ENCODE measurements at places on chromosomes 3 and 15.

GRCh38 chr3:194756791-194757325, 71.2 kb downstream of the FAM43A start:
- H3K4me1 ChIP-seq: no peaks in the 10 kb centered on the region
- no peak overlapping the region for H3K27ac ChIP-seq
- no peaks in the 10 kb centered on the region for H3K36me3 ChIP-seq
- no peak for DNase-seq

DNA sequence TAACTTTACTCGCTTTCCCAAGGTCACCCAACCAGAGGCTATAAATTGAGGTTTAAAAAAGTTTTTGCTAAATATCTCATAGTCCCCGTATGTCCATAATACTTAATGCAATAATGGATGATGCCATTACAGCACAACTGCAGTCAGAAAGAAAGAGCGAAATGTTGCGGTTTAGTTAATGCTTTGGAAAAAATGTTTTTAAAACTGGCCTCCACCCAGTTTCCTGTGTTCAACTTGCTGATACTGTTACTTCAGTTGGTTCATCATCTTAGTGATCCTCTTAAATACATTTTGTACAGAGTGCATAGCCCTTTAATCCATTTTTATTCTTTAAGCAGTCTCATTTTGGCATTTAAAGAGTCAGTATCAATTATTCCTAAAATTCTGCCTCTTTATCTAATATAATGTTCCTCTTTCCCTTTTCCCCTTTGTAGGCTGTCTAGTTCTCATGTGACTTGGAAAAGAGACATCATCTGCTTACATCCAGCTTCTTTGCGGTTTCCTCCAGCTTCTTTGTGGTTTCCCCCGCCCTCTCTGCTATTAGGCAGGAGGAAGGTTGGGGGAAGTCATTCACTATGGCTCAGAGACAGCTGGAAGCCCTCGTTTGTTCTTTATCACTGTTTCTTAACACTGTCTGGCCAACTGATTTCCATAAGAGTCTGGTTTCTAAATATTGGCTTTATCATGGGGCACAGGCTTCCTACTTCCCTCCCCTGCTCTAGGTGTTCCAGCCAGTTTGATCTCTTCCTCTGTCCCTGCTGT, 154.3 kb downstream of the GOLIM4 start:
- no peak overlapping the region for H3K27ac ChIP-seq
- no peaks in the 10 kb centered on the region for H3K36me3 ChIP-seq
- DNase-seq: no peak

- no peak overlapping the region for H3K4me3 ChIP-seq
- no peaks in the 10 kb centered on the region for H3K36me3 ChIP-seq
- DNase-seq: no peak
- no peak overlapping the region for H3K27ac ChIP-seq
- H3K27me3 ChIP-seq: no peaks in the 10 kb centered on the region
Measured at GRCh38 chr15:60682615-60683014, 203.7 kb upstream of the ICE2 start.

DNA sequence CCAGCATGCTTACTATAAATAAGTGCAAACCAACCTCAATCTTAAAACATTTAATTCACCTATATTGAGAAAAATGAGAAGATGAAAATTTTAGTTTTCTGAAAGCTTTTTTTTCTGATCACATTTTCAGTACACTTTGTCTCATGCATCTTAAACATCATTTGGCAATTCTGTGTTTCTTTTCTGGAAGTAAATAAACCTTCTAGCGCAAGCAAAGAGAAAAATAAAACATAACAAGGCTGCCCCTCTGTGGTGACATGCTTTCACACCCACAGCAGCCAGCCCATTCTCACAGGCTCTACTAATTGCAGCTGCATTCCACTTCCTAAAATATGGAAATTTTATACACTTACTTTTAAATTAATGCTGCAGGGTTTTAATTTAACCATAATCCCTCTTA, 90.1 kb downstream of the NEK10 start:
- no peak overlapping the region for H3K4me3 ChIP-seq
- H3K27me3 ChIP-seq: no peaks in the 10 kb centered on the region
- H3K27ac ChIP-seq: no peak overlapping the region
- H3K4me1 ChIP-seq: no peaks in the 10 kb centered on the region
- no peaks in the 10 kb centered on the region for H3K36me3 ChIP-seq

DNA sequence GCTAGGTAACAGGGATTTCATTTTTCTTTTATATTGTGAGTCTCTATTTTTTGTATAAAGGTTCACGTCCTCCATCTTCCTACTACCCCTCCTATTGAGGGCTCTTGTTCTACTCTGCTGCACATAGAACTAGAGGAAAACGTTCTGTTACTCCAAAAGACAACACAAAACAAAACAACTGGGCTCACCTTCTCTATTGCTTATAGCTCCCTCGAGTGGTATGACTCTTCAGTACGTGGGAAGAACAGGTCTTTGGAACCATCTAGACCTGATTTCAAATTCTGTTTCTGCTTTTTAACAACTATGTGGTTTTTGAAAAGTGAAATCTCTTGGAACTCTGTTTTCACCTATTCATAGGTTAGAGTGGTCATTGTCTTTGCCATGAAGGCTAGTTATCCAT, 515.3 kb downstream of the SOX2 start:
- no peaks in the 10 kb centered on the region for H3K36me3 ChIP-seq
- no peak for DNase-seq
- H3K27me3 ChIP-seq: no peaks in the 10 kb centered on the region
- H3K4me1 ChIP-seq: no peaks in the 10 kb centered on the region
- H3K4me3 ChIP-seq: no peak overlapping the region
- H3K27ac ChIP-seq: no peak overlapping the region
